CD4-positive, alpha-beta T cell treated with Interleukin-17A for 1 hour (primary cell): ENCODE measurements at places on chromosomes 2 and 18.

DNA sequence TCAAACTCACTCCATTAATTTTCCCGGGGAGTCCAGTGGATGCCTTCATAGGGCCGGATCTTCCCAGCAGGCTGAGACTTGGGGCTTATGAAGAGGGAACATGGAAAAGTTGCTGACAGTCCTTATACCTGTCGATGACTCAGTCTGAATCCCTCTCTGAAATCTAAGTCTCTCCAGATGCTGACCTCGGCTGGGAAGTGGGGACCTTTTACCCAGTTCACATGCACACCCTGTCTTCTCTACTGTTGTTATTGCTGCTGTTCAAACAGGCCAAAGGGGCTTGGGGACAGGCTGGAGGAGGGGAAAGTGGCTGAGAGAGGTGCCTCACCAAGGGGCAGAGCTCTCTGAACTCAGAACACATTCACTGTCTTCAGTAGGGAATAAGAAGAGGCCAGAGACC lies 4.1 kb upstream of the TNP1 start:
- no peak for DNase-seq

GRCh38 chr18:7604361-7604760 lies 37.2 kb downstream of the PTPRM start:
- DNase-seq: no peak

DNA sequence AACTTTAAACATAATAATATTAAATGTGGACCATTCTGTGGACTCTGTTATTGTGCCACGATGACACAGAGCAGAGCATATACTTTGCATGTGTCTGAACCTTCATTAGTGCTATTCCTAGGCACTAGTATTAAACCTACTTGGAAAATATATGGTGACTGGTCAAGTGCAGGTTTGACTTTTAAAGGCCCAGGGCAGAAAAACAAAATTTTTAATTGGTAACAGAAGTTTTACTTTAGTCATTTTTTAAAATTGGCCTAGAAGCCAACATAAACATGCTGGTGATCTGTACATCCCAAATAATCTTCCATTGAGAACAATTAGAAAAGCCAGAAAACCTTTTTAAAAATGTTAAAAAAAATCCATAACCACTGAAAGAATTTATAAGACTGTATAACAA lies 16.6 kb downstream of the LDAH start:
- no peak for DNase-seq

- peak; percentile 7 for DNase-seq
These were observed 236.7 kb downstream of the FHOD3 start for GRCh38 chr18:36534154-36534688.

GRCh38 chr2:48779019-48779716 lies 23.6 kb upstream of the LHCGR start:
- DNase-seq: no peak

DNA sequence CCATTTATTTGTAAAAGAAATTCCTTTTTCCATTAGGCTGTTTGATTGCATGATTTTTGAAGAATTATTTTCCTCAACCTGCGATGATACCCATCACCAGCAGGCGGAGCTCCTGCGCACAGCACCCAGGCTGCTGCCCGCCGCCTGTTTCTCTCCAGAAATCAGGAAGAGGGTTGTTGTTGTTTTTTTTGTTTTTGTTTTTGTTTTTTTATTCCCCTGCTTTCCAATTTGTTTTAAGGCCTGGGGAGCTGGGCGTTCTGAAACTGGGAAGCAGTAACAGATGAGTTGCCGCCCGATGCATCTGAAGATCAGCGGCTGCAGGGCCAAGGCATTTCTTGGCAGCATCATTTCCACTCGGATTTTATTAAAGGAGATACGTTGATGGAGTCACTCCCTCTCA lies 132.1 kb downstream of the MBP start:
- DNase-seq: peak; percentile 60

DNA sequence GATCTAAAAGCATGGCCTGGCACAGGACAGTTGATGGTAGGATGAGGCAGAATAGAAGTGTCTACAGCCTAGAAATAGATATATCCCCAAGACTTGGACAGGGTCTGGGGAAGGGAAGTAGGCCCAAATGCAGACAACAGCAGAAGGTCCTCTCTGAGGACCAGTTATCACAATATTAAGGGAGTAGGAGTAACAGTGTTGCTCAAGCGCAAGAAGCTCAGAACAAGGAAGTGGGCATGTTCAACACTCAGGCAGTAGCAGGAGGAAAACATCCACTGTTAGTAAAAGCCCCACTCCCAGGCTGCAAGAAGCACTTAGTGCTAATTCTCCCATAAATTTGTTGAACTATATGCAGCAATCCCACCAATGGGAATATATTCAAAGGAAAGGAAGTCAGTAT lies 314.7 kb downstream of the METTL4 start:
- DNase-seq: no peak

GRCh38 chr2:64166212-64166611 lies 22.0 kb upstream of the PELI1 start:
- no peak for DNase-seq

- no peak for DNase-seq
These were observed 453.9 kb upstream of the FSIP2 start for GRCh38 chr2:185284696-185285095.

DNA sequence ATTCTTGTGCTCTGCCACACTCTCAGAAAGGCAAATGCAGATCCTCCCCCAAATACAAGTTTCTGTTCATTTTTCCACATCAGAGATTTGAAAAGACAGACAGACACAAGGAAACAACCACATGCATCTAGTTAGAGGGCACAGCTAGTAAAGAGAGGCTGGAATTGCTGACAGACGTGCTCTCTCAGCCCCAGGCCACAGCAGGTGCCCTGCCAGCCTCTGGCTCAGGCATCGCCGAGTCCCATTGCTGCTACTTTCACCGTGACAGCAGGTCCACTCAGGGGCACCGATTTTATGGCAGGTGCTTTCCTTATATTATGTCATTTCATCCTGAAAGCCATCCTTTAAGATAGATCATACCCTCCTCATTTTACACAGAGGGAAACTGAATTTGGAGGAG lies 507.5 kb downstream of the EIPR1 start:
- no peak for DNase-seq

- DNase-seq: peak; percentile 89
These were observed 22.8 kb upstream of the DGKD start for GRCh38 chr2:233331536-233331935.

DNA sequence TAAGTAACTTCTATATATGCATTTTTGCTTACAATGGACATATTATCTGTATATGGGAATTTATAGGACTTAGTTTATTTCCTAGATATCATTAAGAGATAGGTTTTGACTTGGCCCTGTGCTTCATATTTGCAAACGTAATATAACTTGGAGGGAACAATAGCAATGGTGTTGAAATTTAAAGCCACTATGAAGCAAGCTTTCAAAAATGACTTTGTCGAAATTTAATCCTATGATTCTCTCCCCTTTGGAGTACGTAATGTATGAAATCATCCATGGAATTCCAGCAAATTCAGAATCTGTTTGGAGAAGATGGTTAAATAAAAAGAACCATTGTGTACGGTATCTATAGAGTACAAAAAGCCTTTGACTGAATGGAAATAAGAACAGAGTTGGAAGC lies 486.3 kb downstream of the ARHGAP15 start:
- DNase-seq: no peak

DNA sequence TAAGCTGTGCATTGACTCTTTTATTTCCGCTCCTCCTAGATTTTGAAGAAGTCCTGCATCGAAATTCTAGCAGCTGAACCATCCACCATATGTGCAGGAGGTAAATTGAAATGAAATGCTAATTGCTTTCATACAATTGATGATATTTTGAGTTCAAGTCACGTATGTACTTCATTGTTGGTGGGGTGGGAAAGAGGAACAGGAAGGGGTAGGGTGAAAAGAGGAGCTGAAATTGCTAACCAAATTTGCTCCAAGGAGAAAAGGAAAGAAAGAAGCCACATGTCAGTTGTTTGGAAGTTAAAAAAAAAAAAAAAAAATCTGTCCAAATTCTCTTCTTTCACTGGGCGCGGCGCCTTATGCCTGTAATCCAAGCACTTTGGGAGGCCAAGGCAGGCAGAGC lies 77.8 kb downstream of the ANTXR1 start:
- DNase-seq: no peak

GRCh38 chr18:62318228-62319180 lies 6.6 kb upstream of the TNFRSF11A start:
- DNase-seq: no peak

DNA sequence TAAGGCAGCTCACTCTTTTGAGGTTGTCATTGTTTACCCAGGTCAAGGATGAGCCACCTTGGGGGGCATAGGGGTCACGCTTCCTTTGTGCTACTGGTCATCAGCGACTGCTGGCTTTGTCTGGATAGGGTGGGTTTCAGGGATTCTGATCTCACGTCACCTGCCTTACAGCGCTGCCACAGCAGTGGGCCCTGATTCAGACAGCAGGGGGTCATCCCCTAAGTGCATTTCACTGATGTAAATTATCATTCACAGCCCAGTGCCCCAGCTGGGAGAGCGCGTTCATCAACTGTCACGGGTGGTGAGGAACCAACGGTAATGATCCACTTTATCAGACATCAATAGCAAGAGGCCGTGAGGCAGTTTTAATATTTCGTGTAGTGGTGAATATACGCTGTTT lies 291.2 kb downstream of the NEDD4L start:
- DNase-seq: no peak

GRCh38 chr2:132621131-132621875 lies 48.7 kb downstream of the LYPD1 start:
- no peak for DNase-seq

DNA sequence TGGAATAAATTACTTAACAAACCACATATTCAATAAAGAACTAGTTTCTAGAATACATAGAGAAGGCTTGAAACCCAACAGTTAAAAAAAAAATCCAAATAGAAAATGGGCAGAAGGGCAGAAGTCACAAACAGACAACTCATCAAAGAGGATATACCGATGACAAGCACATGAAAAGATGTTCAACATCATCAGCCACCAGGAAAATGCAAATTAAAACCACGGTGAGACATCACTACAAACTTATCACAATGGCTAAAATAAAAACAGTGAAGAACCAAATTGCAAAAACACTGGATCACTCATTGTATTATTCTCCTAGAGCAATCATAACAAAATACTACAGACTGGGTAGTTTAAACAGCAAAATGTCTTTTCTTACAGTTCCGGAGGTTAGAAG lies 14.5 kb downstream of the SESTD1 start:
- DNase-seq: peak; percentile 28

- no peak for DNase-seq
These were observed 242.8 kb upstream of the CXCR4 start for GRCh38 chr2:136360790-136361189.

GRCh38 chr2:188119112-188119838 lies 172.4 kb upstream of the GULP1 start:
- DNase-seq: no peak

DNA sequence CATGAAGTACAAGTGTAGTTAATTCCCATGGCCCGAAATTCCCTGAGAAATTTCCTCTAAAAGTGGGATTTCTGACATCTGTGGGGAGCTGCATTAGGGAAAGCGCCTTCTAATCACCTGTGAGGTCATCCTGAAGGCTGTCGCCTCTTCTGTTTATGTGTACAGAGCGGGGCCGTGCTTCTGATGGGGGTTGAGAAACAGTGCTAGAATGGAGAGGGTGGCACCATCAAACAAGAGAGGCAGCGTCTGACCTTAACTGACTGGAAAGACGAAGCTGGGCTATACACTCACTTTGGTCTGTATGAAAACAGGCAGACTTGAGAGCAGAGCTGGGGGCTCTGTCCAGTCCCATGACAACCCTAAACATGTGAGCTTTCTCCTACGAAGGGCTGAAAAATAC lies 44.2 kb upstream of the DNMT3A start:
- no peak for DNase-seq

DNA sequence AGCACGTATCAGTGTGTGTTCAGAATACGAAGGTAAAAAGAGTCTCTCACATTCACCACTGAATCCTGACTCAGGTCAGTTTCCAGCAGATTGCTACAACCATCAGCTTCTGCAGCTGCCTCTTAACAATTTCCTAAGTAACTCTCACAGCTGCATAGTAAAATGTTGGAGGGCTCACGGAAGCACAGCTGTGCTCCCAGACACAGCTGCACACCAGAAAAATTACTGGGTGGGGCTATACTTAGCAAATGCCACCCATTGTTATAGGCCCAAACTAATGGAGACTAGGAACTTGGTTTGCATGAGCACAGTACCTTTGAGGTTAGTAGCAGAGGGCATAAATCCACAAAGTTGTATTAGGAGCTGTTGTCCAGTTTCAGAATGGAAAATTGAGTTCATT lies 153.9 kb upstream of the ERBB4 start:
- DNase-seq: no peak

DNA sequence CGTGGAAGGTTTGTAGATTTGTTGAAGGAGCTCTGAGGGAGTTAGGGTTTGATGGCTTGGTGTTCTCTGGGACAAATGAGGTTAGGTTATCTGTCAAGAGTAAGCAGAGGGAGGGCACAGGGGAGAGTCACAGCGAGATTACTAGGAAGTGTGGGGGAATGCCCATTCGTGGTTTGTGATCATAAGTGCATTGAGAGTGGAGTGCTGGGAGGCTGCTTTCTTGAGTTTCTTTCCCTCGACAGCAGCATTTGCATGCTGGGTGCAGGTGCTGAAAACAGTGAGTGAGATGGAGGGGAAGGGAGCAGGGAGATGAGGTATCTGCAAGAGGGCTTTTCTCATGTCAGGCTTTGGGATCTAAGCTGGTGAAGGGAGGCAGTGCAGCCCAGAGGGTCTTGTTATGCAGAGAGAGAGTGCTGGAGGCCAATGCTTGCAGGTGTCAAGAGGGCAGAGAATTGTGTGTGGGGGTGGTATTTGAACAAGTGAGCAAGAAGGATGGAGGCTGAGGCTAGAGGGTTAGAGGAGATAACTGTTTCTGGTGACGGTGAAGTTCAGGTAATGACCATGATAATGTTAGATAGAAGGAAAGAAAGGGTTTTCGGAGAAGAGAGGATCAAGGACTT lies 8.8 kb downstream of the RALB start:
- DNase-seq: no peak

DNA sequence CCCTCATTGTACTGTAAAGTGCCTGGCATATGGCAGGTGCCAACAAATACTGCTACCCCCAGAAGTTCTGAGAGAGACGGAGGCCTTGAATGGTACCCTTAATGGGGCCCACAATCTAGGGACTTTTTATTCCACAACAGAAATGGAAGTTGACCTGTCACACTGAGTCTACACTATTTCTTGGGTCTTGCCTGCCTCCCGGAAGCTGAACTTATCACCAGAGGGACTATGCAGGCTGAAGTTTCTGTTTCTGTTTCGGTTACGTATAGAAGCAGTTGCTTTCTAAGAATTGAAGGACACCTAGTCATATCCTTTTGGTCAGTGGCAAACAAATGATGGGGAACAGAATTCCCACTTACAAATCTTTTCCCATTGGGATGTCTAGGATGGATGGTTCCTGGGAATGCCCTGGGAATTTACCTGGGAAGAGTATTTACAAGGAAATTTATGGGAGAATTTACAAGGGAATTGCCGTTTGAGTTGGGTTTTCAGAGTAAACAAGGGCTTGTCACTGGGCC lies 74.2 kb downstream of the HS1BP3 start:
- DNase-seq: peak; percentile 80

- DNase-seq: no peak
These were observed 137.5 kb downstream of the COMMD1 start for GRCh38 chr2:62042944-62043343.

- no peak for DNase-seq
These were observed 52.1 kb upstream of the ANKRD62 start for GRCh38 chr18:12041561-12041960.

- DNase-seq: no peak
These were observed 114.7 kb upstream of the STON1 start for GRCh38 chr2:48414980-48415835.

- DNase-seq: no peak
These were observed 145.5 kb downstream of the CALCRL start for GRCh38 chr2:187302586-187302985.

- DNase-seq: no peak
These were observed 632.9 kb upstream of the CELF4 start for GRCh38 chr18:38198526-38198925.

GRCh38 chr2:235567842-235568241 lies 74.0 kb downstream of the AGAP1 start:
- no peak for DNase-seq
